ENCODE measurements at places on chromosomes 6 and 20.
A peak's percentile ranks its signal among the peaks of the same experiment; 100 is the strongest.

DNA sequence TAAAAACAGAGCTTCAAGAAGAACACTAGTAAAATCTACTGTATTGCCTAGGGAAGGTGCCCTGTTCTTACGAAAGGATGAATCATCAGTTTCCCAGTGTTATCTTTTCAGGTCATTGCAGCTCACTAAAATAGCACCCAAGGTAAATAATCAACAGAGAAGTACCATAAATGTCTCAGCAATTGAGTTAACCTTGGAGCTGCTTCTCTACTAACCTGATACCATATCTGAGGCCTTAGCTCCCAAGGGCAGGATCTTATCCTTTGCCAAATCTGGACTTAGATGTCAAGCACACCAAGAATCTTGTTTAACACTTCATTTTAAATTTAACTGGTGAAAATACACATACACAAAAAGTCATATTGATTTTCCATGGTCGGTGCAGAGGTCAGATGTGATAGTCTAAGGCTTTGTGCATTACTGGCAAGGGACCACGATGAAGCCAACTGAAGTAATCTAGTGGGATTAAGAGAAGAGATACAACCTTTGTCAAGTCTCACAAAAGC, 81.5 kb downstream of the EDN1 start:
- no peak for DNase-seq

DNA sequence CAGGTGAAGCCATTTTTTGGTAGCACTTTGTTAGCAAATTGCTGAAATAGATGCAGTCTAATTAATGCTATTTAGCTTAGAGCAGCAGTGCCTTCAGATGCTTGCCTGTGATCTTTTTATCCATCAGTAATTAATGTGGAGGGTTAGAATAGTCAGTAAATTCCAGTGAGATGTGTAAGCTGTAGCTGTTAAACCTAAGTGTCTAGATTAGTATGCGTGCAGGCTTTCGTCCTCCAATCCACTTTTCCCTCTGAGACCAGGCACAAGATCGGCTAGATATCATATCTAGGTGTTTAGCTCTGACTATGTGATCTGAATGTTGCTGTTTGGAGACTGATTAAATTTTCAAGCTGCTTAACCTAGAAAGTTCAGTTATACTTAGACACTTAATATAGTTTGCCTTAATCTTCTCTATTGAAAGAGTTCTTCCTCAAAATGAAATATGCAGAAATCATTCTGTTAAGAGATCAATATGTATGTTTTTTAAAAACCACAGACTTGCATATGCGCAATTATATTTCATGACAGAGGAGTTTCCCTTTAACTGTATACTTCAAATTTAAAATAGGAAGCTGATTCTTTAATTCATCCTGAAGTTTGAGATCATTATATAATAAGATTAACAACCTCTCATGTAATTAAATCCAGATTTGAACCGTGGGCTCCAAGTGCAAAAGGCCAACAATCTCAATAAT, 41.2 kb downstream of the XRN2 start:
- no peak for DNase-seq

DNA sequence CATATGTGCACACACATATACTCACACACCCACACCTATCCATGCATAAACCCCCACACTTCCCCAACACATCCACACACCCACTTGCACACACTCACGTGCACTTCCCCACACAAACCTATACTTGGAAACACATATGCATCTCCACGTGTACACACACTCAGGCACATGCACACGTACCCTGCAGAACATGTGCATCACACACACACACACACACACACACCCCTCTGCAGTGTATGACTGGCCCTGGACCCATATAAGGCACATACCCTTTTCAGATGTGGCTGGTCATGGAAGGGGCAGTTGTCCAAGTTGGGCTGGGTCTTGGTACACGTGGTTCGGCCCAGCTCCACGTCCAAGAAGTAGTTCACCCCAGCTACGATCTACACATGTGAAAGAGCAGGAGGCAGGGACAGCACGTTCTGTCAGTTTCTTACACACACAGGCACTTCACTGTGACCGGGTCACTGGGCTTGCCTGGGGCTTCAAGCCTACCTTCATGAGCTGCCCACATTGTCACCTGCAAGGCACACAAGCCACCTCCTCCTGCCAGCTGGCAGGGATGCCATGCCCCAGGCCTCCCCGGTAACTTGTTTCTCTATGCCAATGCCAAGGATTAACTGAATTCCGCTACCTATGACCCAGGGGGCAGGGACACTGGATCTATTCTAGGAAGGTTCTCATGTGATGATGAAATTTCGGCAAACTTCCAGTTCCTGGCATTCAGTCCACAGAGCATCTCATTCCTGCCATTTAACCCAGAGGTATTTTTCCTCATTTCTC, 2.6 kb downstream of the CST3 start:
- no peak for DNase-seq

GRCh38 chr20:51889466-51889865, 87.1 kb upstream of the SALL4 start:
- DNase-seq: no peak

- no peak for DNase-seq
These were observed 24.1 kb upstream of the MRGBP start for GRCh38 chr20:62772103-62772611.

GRCh38 chr6:160421854-160422253, 73.7 kb downstream of the SLC22A3 start:
- DNase-seq: no peak

DNA sequence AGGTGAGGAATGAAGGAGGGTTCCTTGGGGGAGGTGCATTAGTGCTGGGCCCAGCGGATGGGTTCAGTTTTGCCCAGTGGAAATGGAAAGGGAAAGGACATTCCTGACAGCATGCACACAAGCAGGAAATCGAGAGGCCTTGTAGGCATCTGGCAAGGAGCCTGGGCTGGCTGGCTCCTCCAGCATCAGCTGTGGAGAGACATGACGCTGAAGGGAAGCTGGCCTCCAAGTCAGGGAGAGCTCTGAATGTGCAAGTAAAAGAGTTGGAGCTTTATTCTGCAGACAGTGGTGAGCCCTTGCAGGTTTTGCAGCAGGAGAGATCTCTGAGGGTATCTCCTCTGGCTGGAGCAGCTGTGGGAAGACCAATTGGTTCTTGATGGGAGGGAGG, 154.3 kb downstream of the MRPL14 start:
- DNase-seq: no peak

- DNase-seq: no peak
These were observed 40.4 kb downstream of the DUSP22 start for GRCh38 chr6:332671-333070.

DNA sequence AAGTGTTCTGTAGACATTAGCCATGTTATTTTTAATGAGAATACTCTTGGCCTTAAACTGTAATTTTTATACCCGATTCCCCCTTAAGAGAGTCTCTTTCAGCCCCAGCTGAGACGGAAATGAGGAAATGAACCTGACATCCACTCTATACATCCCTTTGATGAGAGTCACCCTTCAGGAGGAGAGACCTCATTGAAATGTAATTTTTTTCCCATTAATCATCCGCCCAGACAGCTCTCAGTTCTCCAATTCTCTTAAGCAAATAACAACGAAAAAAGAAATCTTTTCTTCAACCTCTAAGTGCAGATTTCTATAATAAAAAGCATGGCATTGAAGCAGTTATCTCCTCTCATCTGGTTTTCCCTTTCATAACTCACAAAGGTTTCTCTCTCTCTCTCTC, 243.8 kb upstream of the PMEPA1 start:
- DNase-seq: no peak

DNA sequence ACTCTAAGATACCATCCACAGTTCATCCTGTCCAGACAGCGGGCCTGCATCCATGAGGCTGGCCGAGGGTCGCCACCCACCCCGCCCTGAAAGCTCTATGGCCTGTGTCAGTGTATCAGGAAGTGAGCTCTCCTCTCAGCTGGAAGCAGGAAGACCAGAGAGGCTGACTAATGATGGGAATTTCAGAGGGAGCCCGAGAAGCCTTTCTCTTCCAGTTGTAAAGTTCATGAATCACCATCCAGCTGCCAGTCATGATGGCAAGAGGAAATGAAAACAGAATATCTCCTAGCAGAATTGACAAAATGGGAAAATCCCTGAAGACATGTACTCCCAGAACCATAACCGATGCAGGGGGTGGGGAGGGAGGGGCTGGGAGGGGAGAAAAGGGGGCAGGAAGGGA, 109.6 kb upstream of the RPS6KA2 start:
- no peak for DNase-seq

DNA sequence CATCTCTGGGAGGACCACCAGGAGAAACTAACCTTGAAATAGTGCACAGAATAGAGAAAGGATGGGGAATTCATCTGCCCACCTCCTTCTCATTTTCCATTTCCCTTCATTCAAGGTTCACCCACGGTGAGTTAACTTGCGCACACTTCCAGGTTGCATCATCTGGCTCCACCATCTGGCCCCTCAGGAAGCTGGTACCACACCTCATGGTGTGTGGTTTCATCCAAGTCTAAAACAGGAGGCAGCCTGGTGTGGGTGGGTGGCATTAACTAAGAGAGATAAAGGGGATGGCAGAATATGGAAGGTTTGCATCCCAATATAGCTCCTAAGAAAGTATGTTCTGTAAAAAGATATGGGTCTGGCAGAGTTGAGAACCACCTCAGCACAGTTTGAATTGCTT, 3.8 kb downstream of the ZNF334 start:
- DNase-seq: no peak

- DNase-seq: no peak
These were observed 16.1 kb downstream of the FBXL4 start for GRCh38 chr6:98931696-98932095.

GRCh38 chr20:51488331-51488730, 54.2 kb downstream of the NFATC2 start:
- no peak for DNase-seq

- no peak for DNase-seq
These were observed 493.9 kb upstream of the MARCKS start for GRCh38 chr6:113363048-113363798.

DNA sequence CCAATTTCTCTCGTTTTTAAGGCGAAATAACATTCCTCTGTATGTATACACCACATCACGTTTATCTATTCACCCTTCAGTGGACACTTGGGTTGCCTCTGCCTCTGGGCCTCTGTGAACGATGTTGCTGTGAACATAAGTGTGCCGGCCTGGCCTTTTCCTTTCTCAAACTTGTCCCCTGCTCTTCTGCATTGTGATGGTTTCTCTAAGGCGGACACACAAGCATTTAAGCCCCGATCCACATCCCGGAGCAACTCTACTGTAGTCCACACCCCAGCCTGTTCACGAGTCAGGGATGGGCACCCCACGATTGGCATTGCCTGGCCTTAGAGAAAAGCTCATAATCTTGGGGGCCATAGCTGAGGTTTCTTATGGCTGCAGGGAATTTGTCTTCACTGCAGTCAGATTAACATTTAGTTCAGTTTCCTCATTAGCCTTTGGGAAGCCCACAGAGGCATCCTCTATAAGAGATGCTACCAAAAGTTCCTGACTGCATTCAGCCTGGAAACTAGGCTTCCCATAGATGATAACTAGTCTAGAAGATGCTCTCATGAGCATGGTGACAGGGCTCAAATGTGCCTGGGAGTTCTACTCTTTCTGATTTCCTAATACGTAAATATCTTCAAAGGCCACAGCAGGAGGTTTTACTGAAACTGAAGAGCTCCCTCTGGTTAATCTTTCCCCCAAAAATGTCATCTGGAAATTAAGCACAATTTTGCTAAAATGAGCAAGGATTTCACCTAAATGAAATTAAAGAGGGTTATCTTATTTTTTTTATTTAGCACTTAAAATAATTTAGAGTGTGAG, 762 bp downstream of the ZC3H12D start:
- DNase-seq: no peak

GRCh38 chr20:16027686-16028085, 545.6 kb downstream of the KIF16B start:
- DNase-seq: no peak

GRCh38 chr6:137102851-137103492, 58.2 kb upstream of the IL20RA start:
- peak; percentile 51 for DNase-seq

- DNase-seq: no peak
These were observed 49.5 kb downstream of the EPB41L2 start for GRCh38 chr6:131013495-131013894.

GRCh38 chr20:32206760-32207625, 550 bp downstream of the PLAGL2 start:
- DNase-seq: no peak

GRCh38 chr6:51019806-51020205, 201.1 kb downstream of the TFAP2B start:
- DNase-seq: no peak

GRCh38 chr6:150548330-150548729, 51.4 kb upstream of the PLEKHG1 start:
- DNase-seq: no peak

DNA sequence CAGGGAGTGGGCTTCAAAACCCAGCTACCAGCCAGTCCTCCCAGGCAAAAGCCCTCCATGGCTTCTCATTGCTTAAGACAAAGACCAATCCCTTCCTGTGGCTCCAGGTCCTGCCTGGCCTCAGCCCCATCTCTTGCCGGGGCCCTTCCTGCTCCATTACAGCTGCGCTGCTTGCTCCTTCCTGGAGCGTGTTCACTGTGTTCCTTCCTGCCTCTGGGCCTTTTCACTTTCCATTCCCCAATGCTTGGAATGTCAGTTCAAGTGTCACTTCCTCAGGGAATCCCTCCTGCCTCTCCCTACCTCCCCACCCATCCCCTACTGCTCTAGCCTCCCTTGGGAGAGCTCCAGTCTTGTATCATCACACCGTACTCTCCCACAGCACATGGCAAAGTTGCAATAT, 11.1 kb upstream of the ITPR3 start:
- no peak for DNase-seq

DNA sequence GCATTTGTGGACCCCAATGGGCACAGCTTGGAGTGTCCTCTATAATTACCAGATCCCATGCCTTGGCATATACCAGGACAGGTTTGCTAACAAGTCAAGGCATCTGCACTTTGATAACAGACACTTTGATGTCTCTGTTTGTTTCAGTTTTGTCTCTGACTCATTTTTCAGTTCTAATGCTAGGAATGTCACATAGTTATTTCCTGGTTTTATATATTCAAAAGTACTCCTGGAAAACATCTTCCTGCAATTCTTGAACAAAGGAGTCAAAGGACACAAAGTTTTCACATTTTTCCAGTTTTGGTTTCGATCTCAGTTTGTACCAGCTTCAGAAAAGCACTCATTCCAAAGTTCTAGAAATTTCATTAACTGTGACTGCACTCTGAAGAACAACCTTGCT, 188.1 kb downstream of the FOXC1 start:
- no peak for DNase-seq

DNA sequence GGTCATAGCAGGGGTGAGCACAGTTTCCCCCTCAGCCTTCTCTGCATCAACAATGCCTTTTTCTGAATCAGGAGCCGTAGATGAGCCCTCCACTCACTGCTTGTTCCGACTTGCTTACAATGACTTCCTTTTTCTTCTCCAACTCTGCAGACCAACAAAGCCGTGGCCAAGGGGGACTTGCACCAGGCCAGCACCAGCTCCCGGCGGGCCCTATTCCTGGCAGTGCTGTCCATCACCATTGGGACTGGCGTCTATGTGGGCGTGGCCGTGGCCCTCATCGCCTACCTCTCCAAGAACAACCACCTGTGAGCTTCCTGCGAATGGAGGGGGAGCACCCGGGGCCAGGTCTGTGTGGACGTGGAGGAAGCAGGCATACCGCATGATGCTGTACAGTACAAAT, 195.8 kb downstream of the SYNDIG1 start:
- no peak for DNase-seq

Data from GM13976 (cell line).